ENCODE measurements at places on chromosomes 5 and 9.

GRCh38 chr5:132791026-132791425 is 14.0 kb upstream of the SEPTIN8 start:
- DNase-seq, result no peak

DNA sequence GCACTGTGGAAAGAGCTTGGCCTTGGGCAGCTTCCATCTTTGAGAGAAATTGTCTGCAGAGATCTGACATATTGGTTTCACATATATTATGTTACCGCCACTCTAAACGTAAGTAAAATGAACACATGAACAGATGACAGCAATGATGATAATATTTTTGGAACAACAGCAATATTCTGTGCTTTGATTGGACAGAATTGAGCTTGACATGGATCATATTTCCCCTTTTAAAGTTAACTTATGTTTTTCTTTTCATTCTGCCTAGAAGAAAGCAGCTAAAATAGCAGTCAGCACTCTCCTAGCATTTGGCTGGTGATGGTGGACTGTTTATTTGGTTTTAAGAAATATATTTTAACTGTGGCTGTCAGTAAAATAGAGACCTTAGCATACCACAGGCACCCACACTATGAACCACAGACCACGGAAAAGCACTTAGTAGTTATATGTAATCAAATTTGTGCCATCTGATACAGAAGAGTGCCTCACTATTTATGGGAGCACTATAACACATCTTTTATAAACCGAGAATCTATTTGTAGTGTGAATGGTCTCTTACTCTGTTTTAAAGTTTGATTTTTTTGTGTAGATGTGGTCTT is 1.8 kb upstream of the CFAP95 start:
- DNase-seq, result no peak

GRCh38 chr5:154824070-154824469 is 26.3 kb downstream of the FAXDC2 start:
- DNase-seq, result no peak

- DNase-seq, result no peak
Observed at GRCh38 chr5:146078566-146078965, 26.8 kb downstream of the PLAC8L1 start.

DNA sequence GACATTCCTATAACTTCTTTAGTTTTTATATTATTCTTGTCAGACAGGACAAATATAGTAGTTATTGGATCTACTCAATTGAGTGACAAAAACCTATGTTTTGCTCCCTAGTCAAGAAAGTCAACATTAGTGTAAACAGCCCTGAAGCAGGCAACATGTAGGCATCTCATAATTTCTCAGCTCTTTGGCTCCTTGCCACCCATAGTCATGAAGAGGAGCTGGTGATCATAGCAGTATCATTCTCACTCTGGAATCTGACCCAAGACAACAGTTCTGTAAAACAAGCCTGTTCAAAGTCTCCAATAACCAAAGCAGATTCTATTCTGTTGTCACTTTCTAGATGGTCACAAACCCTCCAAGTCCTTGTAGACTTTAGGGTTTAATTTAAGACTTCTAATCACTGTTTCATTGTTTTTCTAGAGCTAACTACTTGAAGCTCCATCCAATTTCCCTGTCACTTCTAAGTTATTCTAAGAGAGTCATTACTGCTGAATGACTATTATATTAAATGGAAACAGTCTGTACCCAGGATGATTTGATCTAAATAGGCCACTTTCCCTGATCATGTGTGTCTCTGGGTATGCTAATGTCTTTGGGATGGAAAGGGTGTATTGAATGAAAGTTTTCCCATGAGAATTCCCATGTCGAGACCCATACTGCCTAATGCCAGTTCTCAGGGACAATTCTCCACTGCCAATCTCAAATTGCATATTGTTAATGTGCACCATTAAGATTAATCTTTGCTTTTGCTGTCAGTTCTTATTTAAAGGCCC is 533.3 kb downstream of the ACTL7B start:
- no peak for DNase-seq

DNA sequence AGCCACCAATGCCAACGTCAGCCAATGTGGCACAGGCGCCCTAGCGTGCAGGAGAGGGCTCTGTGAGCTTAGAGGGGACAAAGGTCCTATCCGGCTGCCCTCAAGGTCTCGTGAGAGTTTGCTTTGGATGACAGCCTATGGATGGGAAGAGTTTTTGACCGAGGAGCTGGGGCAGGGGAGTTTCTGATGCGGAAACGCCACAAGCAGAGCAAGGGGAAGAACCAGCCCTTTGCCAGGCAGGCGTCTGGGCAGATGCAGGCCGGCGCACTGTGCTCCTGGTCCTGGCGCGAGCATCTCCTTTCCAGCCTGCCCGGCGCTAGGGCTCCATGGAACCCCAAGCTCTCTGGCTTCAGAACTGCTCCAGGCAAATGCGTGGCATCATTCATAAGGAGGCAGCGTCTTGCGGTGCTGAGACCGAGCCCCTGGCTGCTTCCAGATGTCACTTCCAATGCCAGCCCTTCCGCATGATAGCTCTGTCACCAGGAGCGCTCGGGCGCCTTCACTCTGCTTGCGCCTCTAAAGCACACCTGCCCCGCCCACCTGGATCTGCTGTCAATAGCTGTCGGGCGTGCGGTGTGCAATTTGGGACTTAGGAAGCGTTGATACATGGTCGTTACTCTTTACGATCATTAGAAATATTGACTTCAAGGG is 374.9 kb upstream of the IRX1 start:
- DNase-seq, result no peak

DNA sequence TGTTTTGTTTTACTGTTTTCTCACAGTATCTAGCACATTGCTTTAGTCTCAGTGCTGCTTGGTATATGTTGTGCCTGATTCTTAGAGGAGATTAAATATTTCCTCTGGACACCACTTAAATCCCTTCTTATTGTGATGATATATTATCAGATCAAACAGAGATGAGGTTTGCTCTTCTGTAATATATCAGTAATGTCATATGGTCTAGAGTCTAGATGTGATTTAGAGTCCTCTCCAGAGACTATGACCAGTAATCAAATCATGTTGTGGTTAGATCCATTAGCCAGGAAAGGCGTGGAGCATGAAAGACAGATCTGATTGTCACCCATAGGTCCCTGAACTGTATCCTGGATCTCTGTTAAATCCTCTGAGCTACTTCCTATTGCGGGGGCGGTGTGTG is 24.4 kb downstream of the CAMK4 start:
- DNase-seq, result no peak

- DNase-seq, result no peak
Observed at GRCh38 chr5:76497065-76497460, 94.0 kb downstream of the IQGAP2 start.

DNA sequence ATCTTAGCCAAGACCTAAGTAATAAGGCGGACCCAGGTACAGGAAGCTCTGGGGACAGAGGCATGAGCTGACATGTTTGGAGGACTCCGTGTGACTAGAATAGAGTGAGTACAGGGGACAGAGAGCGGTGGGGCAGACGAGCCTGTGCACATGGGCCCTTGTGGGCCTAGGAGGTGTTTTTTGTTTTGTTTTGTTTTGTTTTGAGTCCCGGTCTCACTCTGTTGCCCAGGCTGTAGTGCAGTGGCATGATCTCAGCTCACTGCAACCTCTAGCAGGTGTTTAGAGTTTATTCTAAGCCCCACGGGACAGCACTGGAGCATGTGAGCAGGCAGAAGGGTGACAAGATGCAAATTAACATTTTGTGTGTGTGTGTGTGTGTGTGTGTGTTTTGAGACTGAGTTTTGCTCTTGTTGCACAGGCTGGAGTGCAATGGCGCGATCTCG is 3.1 kb upstream of the EEIG1 start:
- no peak for DNase-seq

DNA sequence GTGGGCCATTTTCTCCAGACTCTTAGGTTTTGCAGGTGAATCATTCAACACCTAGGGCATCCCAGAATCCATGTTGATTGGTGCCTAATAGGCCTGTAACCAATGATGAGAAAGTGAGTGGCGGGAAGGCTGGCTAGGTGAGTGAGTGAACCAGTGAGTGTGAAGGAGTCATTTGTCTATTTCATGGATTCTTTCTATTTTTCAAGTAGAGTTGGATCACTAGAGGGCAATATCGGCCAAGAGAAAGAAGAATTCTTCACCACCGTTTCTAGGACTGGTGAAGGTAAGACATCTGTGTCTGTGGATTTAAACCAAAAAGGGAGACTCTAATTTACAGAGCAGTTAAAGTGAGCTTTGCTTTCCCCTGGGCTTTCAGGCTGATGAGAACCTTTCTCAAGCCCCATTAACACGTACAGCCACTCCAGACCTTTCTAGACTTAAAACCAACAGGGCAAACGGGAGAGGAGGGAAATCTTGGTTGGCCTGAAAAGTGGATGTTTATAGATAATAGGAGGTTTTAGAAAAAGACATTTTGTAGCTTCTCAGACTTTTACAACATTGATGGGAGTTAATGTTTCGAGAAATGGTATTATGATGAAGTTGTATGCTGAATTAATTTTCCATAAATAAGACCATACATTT is 114.3 kb upstream of the IL12B start:
- no peak for DNase-seq

DNA sequence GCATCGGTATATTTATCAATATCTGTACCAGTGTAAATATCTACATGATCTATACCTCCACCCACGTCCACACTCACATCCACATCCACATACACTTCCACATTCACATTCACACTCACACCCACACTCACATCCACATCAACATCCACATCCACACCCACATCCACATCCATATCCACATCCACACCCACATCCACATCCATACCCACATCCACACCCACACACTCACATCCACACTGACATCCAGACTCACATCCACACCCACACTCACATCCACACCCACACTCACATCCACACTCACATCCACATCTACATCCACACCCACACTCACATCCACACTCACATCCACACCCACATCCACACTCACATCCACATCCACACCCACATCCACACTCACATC is 189.2 kb downstream of the IRX1 start:
- no peak for DNase-seq

DNA sequence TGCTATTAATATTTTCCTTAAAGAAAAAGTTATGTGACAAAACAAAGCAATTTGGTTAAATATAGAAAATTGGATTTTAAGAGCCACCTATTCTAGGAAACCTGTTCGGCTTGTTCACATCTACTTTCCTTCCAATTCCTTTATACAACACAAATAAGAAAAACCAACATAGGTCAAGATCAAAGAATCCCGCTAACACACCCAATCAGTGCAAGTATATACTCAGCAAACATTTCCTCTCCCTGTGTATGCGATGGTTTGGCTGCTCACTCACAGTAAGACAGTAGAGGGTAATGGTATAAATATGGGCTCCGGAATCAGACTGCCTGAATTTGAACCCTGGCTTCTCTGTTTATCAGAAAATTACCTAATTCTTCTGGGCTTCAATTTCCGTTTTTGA is 757.5 kb upstream of the ZNF608 start:
- no peak for DNase-seq

GRCh38 chr5:112735702-112736101 is 2.0 kb upstream of the APC start:
- no peak for DNase-seq

- no peak for DNase-seq
Observed at GRCh38 chr9:96048956-96049831, 173.7 kb downstream of the ERCC6L2 start.

DNA sequence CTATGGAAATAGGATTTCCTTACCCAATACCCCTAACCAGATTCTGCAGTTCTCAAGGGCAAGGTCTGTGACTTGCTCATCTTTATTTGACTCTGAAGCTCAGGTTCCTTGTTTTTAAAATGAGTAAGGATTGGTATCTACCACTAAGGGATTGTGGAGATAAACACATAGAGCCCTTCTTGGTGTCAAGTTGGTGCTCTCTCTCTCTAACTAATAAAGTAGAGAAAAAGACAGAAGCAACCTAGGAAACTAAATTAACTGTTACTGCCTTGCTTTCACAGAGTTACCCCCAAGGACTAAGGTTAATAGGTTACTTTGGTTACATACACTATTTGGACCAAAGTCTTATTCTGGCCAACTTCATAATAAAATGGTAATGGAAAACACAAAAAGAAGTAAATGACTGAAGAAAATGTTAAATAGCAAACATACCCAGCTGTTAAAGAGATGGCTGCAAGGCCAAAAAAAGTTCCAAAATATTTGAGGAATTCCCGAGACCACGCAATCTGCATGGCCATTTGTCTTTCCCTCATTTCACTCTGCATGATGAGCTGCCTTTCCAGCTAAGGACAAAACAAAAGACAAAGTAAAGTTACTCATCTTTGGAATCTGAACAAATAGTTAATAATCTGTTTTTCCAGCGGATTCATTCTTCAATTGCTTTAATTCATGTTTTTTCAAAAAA is 21.8 kb upstream of the RLN1 start:
- no peak for DNase-seq

GRCh38 chr9:89000371-89000781 is 9.1 kb downstream of the S1PR3 start:
- no peak for DNase-seq
